ENCODE measurements at places on chromosomes 7 and 10.

DNA sequence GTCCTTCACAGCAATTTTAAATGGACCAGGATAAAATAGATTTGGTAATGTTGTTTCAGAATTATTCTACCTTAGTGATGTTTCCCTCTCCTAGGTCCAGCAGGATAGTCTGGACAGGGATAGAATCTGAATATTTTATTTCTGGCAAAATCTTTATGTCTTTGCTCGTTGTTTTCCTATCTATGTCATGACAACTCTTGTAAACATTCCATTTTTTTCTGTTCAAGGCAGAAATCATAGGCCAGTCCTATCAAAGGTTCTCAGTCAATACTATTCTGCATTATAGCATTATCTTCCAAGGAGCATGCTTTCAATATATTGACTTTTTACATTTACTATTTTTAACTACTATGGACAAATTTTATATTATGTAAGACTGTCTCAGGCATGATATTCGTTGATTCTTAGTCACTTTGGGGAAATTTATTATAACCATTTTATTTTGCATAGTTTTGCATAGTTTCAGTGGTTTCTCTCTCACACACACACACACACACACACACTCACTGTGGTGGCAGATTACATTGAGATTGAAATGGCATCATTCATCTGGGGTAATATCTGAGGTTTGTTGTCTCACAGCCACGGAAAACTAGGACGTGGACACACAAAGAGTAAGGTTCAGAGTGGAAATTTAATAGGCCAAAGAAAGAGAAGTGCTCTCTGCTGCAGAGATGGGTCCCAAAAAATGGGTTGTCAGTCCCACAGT is 17.2 kb downstream of the TAS2R60 start:
- DNase-seq, result no peak

DNA sequence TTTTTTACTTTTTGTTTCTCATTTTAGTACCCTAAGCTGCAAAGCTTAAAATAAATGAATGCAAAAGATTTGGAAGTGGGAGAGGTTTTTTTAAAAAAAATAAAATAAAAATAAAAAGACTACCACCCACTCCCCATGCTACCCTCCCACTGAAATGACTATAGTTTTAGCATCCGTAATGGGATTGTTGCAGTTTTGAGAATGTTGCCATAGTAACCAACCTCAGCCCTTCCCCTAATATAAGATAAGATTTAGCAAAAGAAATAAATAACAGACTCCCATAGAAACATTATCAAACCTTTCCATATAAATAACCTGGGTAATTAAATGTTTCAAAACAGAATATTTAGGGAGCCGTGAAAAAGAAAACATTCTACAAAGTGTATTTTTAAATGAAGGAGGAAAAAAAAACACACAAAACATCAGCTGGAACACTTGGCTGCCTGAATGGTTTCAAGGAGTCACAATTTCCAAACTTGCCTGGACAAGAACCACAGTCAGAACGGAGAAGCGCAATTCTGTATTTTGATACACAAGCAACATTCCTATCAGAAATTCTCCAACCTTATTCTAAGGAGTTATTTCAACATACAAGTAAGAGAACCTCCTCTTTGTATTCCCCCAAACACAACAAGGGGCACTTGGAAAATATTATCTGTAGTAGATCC is 57.4 kb downstream of the DGKI start:
- no peak for DNase-seq

- no peak for DNase-seq
Measured at GRCh38 chr7:31022726-31023125, 29.4 kb upstream of the ADCYAP1R1 start.

GRCh38 chr7:92615861-92616260 is 25.7 kb upstream of the FAM133B start:
- DNase-seq, result no peak

GRCh38 chr7:134502463-134503371 is 24.6 kb upstream of the AKR1B10 start:
- DNase-seq, result no peak

DNA sequence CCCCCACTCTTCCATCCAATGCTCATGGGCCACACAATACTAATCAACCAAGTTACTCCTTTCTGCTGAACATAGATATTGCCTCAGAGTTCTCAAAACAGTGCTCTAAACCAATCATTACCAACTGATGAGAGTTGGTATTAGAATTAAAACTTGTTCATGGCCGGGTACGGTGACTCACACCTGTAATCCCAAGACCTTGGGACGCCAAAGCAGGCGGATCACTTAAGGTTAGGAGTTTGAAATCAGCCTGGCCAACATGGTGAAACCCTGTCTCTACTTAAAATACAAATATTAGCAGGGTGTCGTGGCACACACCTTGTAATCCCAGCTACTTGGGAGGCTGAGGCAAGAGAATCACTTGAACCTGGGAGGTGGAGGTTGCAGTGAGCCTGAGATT is 8.2 kb downstream of the TM9SF3 start:
- no peak for DNase-seq

GRCh38 chr10:63711867-63712716 is 190.9 kb downstream of the REEP3 start:
- DNase-seq, result peak; percentile 100

DNA sequence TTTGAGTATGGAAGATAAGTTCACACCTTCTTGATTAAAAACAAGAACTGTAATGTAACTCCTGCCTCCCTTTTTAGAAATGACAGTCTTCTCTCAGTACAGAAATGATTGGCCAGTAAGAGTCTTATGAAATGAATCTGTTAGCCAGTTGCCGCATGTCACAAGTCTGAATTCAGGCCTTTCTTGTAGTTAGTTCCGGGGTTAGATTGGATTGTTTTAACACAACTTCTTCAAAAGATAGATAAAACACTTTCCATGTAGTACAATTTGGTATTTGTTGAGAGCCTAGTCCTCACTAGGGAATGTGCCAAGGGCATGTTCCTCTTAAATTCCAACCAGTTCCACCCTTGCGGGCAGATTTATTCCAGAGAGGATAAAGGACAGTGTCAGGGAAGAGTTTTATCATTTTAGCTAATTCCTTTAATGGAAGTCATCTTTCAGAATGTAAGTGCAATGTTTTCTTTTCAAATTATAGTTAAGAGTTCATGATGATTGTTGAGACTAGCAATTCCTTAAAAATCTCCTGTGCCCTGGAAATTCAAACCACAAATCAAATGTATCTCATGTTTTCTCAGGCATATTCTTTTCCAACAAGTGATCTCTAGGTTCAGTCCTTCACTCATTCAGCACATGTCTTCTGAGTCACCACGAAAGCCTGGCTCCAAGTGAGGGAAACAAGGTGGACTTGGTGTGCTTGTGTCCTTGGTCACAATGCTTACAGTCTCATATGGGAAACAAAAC is 4.1 kb downstream of the FHIP2A start:
- DNase-seq, result no peak

DNA sequence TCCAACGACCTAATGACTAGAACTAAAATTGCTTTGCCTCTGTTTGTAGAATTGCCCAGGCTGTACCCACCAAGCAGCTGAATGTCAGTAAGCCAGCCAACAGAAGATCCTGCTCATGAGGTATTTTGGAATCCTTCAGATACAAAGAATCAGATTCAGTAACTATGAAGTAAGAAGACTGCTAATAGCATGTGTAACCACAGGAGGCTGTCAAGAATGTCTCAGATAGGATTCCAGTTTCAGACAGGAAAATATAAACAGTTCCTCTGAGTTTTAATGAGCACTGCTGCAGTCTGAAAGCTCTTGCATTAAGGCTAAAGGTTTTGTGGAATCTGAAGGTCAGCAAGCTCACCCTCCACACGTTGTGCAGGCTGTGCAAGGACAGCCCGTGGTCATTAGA is 112.6 kb upstream of the ADAM12 start:
- DNase-seq, result no peak

GRCh38 chr10:119404719-119405519 is 137.6 kb downstream of the RGS10 start:
- DNase-seq, result no peak

DNA sequence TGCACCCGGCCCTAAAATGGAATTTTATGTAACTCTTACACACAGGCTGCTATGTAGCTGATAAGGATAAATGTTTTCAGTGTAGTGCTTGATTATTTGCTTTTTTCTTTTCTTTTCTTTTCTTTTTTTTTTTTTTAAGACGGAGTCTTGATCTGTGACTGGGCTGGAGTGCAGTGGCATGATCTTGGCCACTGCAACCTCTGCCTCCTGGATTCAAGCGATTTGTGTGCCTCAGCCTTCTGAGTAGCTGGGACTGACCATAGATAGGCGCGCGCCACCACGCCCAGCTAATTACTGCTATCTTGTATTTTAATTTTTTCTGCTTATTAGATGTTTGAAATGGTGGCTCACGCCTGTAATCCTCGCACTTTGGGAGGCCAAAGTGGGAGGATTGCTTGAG is 3.4 kb downstream of the RABGEF1 start:
- DNase-seq, result no peak

- no peak for DNase-seq
Measured at GRCh38 chr7:113606325-113606724, 312.5 kb downstream of the PPP1R3A start.

DNA sequence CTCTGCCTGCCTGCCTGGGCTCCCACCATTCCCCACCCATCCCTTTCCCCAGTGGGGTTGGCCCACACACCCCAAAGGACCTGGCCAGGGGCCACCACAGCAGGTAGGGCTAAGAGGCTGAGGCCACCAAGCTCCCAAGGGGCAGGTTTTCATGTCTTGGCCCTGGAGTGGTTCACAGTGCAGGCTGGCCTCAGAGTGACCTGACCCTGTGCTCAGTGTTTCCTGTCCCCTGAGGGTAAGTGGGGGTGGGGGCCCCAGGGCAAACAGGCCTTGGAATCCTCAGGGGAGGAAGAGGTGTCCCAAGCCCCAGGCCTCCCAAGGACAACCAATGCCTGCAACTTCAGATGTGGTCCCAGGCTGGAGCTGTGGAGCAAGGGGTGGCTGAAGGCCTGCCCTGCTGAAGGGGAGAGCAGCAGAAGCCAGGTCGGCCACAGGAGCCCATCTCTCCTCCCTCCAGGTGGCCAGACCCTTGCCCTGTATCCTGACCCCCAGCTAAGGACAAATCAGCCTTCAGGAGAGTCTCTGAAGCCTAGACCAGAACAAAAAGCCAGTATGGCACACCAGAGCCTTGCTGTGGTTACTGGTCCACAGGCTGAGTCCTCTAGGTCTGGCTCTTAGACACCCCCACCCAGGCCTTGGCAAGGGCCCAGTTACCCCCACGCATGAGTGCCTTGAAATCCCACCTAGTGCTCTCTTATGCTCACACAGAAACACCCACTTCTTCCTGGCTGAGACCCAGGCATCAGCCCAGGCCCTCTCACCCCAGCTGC is 27.6 kb downstream of the POLL start:
- no peak for DNase-seq

GRCh38 chr7:16299853-16300252 is 121.5 kb downstream of the CRPPA start:
- DNase-seq, result peak; percentile 76

DNA sequence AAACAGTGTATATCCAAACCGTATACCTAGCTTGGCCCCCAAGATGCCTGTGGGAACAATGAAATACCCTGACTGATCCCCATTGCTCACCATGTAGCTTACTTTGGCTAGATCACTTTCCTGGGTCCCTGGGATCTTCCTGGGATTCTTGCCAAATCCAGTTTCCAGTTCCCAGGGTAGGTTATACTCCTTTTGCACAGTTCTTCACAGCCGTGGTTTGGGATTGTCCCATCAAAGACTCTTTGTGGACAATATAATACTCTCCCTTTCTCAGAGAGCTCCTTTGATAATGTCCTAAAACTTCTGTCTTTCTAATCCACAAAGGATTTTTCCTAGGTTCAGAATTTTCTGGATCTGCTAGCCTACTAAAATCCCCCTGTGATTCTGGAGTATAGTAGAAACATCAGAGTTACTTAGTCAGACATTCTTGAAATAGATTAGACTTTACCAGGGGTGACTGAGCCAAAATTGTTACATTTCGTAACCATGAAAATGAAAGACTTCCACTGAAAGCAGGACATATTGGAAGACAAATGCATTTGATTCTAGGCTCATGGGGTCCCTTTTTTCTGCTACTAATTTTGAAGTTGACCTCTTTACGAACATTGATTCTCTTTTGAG is 388.3 kb upstream of the ETV1 start:
- no peak for DNase-seq

DNA sequence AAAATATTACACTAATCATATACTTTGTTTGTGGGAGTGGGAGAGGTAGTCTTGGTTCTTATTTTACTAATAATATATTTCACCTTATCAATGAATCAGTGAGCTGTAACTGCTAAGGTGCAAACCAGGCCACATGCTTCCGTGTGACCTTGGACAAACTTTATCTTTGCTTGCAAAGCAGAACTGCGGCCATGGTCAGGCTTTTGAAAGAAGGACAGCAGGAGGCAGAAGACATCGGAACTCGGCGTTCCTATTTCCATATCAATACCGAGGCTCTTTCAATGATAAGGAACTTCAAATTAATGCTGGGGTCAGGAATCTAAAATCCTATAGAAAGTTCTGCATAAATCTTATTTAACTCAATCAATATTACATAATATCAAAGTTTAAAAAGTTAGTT is 491.9 kb upstream of the PFKP start:
- DNase-seq, result no peak

DNA sequence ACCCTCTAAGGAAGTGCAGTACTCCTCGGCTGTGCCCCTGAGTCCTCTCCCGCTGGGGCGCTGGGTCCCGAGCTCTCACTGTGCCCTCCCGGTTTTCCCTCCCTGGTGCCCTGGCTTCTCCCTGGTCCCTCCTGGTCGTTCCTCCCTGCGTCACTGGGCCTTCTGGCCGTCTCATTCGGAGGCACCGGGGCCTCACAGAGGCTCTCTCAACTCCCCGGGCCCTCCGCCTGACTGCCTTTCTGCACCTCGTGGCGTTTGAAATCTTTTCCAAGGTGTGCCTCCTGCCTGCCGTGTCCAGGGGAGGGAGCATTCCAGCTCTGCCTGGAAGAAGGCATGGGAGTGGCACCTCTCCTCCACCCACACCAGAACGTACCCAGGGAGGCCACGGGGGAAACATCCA is 174.3 kb downstream of the TCERG1L start:
- DNase-seq, result no peak

DNA sequence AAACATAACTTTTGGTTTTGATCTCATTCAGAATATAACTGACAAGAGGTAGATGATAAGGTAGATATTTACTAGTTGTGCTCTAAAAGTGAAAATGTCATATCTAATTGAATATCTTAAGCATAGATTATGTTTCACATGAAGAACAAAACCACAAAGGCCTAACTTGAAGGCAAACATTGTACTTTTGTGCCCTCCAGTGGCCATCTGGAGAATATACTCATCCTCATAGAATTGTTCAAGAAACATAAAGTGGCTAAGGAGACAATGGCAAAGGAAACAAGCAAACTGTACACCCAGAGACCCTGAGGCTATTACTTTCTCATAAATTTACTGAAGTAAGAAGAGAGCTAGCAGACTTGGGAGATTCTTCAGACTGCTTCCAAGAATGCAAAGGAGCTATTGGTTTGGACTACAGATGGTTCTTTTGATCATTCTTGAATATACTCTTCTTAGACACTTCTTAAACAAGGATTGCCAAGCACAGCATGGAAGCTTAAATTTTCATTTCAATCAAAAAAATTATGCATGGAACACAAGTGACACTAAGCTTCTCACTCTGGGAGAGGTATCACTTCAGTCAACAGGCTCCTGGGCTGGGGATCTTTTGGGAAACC is 98.2 kb upstream of the DKK1 start:
- no peak for DNase-seq
